Kidney epithelial cell (primary cell): ENCODE measurements at places on chromosomes 12 and 14.

GRCh38 chr12:116172224-116172849 lies 105.2 kb downstream of the MED13L start:
- DNase-seq, result no peak

DNA sequence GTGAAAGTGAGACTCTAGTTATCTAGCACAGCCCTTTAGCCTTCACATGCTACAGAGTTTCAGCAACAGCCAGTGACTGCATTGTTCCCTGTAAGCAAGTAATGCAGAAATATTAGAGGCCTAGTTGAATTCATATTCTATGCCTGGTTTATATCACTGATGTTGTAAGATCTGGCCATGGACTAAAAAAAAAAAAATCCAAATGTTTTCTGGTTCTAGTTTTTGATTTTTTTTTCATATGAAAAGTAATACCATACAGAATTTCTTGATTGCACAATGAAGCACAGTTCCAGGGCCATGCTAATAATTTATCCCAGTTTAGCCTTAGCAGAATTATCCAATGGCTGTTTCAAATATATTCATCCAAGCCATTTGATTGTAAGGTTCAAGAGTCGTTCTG lies 341.5 kb upstream of the DDHD1 start:
- DNase-seq, result no peak

GRCh38 chr14:65287264-65288131 lies 125.0 kb upstream of the FUT8 start:
- no peak for DNase-seq

DNA sequence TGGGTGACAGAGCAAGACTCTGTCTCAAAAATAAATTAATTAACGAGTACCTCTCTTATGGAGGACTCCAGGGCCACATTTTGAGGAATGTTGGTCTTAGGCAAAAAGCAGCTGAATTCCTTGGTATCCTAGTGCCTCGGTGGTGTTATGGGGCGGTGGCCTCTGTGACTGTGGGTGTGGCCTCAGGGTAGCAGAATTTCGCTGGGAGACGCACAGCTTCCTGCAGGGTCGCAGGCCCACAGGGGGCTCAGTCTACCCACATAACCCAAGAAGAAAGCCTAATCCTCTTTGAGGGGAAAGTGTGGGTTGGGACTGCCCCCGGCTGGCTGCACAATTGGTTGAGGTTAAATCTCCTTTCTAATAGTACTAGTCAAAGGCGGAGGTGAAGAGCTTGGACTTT lies 11.2 kb upstream of the SERPINA4 start:
- no peak for DNase-seq

DNA sequence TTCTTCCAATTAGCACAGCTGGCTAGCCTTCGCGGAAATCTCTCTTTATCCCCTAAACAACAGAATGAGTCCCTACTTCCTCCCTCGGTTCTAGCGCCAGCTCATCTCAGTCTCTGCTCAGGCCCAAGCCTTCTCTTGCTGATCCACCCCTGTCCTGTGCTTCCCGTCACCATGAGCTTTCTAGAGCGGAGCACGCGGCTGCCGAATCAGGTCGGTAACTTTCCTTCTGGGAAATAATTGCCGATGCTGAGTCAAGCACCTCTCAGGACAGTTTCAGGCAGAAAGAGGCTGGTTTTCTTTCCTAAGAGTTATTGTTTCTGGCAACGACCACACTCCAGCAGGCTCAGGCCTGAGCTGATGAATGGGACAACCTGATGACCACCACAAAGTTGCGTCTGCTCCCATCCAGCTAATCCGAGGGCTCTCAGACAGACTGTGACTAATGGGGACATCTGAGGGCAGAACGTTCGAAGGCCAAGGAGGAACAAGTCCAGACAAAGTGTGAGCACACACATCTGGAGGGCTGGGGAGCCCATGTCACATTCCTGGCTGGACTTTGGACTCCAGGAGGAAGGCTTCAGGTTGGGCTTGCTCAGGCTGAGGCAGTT lies 13.6 kb upstream of the GPR68 start:
- no peak for DNase-seq

GRCh38 chr14:106185837-106186233 lies 659.5 kb downstream of the TMEM121 start:
- no peak for DNase-seq

- DNase-seq, result no peak
Measured at GRCh38 chr12:65960820-65961189, 136.5 kb downstream of the HMGA2 start.

- no peak for DNase-seq
Measured at GRCh38 chr14:34325493-34325892, 136.5 kb downstream of the SPTSSA start.

GRCh38 chr14:59900556-59900955 lies 19.4 kb upstream of the LRRC9 start:
- no peak for DNase-seq

- no peak for DNase-seq
Measured at GRCh38 chr14:105275267-105275946, 25.4 kb downstream of the BRF1 start.

DNA sequence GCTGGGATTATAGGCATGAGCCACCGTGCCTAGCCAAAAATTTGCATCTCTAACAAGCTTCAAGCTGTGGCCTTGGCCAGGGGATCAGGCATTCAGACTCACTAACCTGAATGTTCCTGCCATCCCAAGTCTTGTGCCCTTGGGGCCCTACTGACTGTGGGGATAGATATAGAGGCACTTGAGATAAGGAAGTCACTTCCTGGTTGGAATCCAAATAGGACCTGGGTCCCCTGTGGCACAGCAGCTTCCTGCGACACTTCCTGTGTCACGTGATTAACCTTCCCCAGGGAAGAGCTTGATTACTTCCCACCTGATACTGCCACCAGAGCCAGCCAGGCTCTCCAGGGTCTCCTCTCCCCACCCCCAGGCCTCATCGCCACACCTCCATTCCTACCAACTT lies 128.2 kb downstream of the BCL11B start:
- DNase-seq, result no peak

DNA sequence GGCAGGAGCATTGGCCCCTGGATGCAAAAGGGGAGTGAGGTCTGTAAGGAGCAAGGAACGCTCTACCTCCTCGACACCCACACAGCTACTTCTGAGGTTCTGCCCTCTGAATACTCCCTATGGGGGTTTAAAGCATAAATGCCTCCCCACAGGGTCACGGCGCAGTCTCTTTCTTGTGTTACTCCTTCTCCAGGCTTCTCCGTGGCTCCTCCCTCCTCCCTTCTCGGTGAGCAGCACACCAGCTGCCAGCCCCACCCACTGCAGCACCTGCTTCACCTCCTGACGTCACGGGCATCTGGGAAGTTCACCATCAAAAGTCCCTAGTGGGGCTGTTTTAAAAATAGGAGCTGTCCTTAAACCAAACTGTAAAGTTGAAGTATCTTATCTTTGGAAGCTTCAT lies 67.3 kb downstream of the SPTB start:
- no peak for DNase-seq
